Sigmoid colon (tissue), 7 donors: ENCODE measurements at places on chromosomes 1 and 21. TPM values are rescaled to one million over a fixed set of nuclear protein-coding genes. Genes with fewer than 3 reads are reported as not detected.

DNA sequence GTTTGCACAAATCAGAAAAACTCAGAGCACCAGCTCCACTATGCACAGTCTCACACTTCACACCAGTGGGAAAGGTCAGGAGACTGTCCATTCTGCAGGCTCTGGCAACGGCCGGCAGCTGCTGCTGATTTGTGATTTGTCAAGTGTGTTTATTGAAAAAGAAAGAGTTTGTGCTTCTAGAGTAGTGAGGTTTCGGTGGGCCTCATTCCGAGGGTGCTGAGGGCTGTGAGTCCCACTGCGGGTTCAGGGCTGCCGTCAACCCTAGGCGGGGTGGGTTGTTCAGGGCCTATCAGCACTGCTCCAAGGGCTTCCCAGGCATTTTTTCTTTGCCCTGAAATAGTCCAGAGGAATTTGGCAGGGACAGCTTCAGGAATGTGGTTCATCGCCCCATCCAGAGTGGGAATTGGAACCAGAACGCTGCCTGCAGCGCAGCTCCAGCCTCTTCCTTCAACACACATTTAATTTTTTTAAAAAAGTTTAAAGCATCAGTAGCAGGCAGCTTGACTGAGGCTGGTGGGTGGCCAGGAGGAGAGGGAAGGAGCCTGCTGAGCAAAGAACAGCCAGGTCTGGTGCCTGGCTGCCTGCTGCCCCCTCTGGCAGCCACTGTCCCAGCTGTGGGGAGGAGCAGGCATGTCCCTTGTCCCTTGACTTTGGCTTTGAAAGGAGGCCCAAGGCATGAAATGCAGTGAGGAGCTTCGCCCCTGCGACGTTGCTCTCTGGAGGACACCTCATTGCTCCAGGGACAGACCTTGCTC lies 19.7 kb downstream of the STUM start:
- peak; percentile 76 for DNase-seq

GRCh38 chr1:2378441-2378851 lies 12.9 kb downstream of the MORN1 start:
- peak; percentile 55 for DNase-seq

DNA sequence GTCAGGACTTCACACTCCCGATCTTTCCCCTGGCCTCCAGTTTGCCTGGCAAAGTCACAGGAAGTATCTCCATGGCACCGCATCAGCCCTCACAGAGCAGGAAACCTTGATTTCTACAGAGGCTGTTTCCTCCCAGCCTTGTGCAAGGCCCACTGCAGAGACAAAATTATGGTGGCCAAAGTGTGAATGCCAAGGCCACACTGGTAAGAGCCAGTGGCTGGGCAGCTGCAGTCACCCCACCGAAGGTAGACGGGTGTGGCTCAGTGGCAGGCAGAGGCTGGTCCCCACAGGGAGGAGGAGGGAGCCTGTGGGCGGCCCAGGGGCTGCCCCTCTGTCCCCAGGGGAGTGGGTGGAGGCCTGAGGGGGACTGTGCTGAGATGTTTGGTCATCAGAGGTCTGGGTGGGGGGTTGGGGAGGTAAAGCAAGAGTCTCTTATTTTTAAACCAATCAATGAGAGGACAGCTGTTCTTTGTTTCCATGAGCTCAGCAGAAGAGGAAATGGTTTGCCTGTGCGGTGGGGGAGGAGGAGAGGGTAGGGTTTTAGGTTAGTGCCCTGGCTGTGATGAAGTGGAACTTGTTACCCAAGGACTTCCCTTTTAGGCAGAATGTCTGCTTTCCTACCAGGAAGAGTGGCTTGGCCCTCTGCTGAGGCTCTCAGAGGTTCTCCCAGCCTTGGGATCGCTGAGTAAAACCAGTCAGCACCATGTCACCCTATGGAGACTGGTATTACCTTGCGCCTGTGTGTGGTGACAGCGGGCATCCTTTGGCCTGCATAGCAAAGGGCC lies 18.0 kb upstream of the BTG2 start:
- DNase-seq = peak; percentile 82

- DNase-seq = peak; percentile 50
These were observed 25.4 kb downstream of the TEX35 start for GRCh38 chr1:178538192-178538916.

DNA sequence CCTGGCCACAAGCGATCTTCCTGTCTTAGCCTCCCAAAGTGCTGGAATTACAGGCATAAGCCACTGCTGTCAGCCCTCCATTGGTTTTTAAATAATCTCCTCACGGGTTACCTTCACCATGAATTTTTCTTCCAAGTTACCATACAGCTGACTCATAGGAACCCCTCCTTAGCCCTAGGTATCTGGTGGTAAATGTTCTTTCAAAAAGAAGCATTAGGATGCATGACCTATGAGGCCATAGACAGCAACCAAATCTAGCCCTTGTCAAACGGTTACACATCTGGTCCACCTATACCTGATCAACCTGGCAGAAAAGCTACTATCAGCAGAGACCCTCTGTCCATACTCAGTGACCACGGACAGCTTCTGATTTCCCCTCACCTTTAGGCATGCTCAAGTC lies 12.7 kb upstream of the DEGS1 start:
- DNase-seq = no peak

DNA sequence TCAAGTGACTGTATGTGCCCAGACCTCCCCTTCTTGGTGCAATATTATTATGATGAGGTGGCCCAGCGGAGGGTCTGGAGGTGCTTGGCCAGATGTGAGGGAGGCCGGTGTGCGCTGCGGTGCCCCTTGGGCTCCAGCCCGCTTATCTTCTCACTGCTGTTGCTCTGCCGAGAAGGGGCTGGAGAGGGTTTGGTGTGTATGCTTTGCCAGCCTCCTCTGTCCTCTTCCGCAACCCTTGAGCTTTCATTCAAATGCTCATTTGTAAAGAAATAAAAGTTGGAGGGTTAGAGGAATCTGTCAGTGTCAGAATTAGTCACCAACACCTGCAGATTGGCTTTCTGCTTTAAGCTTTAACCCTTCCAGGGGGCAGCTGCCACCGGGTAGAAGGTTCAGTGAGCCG lies 19.7 kb downstream of the RNF220 start:
- no peak for DNase-seq

GRCh38 chr1:18836654-18837053 lies 22.8 kb downstream of the TAS1R2 start:
- DNase-seq = no peak

- no peak for DNase-seq
These were observed 26.9 kb downstream of the KRTAP19-8 start for GRCh38 chr21:31011412-31011811.

DNA sequence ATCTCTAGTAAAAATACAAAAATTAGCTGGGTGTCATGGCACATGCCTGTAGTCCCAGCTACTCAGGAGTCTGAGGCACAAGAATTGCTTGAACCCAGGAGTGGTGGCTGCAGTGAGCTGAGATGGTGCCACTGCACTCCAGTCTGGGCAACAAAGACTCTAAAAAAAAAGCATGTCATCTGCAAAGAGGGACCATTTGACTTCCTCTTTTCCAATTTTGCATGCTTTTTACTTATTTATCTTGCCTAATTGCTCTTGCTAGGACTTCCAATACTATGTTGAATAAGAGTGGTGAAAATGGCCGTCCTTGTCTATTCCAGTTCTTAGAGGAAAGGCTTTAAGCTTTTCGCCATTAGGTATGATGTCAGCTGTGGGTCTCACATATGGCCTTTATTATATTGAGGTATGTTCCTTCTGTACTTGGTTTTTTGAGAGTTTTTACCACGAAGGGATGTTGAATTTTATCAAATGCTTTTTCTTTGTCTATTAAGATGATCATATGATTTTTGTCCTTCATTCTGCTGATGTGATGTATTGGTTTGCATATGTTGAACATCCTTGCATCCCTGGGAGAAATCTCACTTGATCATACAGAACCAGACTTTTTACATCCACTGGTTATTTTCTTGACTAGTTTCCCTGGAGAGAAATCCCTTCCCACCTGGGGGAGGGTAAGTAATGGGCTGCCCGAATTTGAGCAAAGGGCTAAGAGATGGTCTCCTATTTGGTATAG lies 17.0 kb upstream of the RAP1GAP start:
- DNase-seq = no peak

DNA sequence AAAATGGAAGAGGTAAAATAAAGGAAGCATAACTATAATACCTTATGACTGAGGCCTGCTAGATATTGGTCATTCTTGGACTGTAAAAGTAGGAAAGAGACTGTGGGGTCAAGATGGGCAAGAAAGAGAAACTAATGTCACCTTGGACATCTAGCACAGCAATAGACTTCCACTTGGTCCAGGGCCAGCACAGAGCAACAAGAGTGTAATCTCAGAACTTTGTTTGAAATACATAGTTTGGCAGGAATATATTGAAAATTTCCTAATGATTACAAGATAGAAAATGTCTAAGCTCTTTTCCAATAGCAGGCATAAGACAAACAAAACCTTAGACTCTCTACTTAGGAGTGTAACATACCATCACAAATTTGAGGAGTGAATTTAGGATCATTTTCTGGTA lies 4.6 kb downstream of the LRRC8C start:
- DNase-seq = no peak

GRCh38 chr1:165699577-165699976 lies 1.2 kb upstream of the ALDH9A1 start:
- DNase-seq = no peak

GRCh38 chr1:39157304-39157703 lies 47.2 kb upstream of the MACF1 start:
- no peak for DNase-seq

Gene CD53
- 25.4 TPM for total RNA-seq

GRCh38 chr1:185926588-185926987 lies 192.4 kb downstream of the HMCN1 start:
- DNase-seq = no peak

Gene C1orf141
- not detected for total RNA-seq

GRCh38 chr1:175129182-175129581 lies 61.5 kb downstream of the TNN start:
- no peak for DNase-seq

Gene LCE1F
- total RNA-seq = not detected

Gene KCNK2
- total RNA-seq = 3.2 TPM

Gene PTGS2
- 118 TPM for total RNA-seq

GRCh38 chr1:156889802-156890580 lies 3.5 kb upstream of the PEAR1 start:
- peak; percentile 89 for DNase-seq

- peak; percentile 74 for DNase-seq
These were observed 2.8 kb downstream of the S100A10 start for GRCh38 chr1:151990856-151991198.

Gene DMBX1
- total RNA-seq = not detected

Gene WNT2B
- total RNA-seq = 2.1 TPM

- no peak for DNase-seq
These were observed 117.0 kb upstream of the GALNT2 start for GRCh38 chr1:229950020-229950419.

GRCh38 chr1:184906761-184907160 lies 67.5 kb downstream of the NIBAN1 start:
- no peak for DNase-seq

GRCh38 chr1:6858596-6858995 lies 73.3 kb downstream of the CAMTA1 start:
- DNase-seq = no peak

DNA sequence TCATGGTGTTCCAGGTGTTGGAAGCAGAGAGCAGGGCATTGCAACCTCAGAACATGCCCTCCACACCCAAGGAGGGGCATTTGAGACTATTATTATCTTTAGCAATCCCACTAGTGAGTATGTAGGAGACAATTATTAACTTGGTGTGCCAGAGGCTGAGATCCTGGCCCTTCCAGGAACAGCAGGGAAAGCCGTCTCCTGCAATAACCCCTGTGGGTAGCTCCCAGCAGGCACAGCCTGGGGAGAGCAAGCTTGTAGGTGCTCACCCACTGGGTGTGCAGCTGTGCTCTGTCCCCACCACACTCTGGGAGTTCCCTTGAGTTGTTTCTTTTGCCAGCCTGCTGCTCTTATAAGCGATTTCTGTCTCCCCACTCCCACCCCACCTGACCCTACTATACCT lies 10.3 kb downstream of the CFAP107 start:
- DNase-seq = no peak

DNA sequence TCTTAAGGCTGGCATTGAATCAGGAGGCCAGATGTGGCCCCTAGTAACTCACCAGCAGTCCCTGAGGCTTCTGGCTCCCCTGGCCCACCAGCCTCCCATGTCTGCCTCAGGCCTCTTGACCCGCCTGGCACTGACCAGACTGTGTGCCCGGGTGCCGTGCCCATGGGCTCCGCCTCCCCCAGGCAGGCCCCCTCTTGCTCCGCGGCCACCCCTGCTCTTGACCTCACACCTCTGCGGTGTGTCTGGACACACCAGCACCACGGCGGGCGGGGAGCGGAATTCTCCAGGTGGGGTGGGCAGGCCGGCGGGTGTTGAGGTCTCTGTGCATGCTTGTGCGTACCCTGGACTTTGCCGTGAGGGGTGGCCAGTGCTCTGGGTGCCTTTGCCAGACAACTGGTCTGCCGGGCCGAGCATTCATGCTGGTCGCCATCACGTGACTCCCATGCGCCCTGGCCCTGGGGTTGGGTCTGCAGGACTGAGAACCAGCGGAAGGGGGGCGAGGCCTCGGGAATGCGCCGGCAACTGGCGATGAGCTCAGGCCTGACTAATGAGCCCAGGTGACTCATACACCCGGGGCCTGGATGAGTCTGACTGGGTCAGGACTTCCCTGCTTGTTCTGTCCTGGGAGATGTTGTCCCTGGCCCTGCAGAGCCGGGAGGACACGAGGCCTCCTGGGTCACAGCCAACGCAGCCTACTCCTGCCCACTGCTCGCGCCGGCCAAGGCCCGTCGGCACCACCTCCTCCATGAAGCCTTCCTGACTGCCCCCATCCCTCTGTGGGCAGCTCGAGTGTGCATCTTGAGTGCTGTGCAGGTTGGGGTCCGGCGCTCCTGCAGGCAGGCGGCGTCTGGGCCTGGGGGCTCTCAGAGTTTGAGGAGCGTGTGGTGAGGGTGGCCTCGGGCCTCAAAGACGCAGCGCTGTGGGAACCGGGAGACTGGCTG lies 22.6 kb downstream of the COL18A1 start:
- DNase-seq = peak; percentile 94

Gene BTG2
- total RNA-seq = 66.0 TPM

GRCh38 chr1:154326546-154327465 lies 1.5 kb downstream of the ATP8B2 start:
- DNase-seq = peak; percentile 91

Gene RRP1
- 13.2 TPM for total RNA-seq

- no peak for DNase-seq
These were observed 114.3 kb downstream of the TGFB2 start for GRCh38 chr1:218459450-218459849.

- no peak for DNase-seq
These were observed 31.3 kb downstream of the STUM start for GRCh38 chr1:226579781-226580323.

Gene NHLH1
- total RNA-seq = not detected
